Uterine smooth muscle cell (primary cell): ENCODE measurements at places on chromosomes 2 and 18. TPM values are rescaled to one million over a fixed set of nuclear protein-coding genes. Genes with fewer than 3 reads are reported as not detected.

VSNL1 gene
- 0.77 and 0.87 TPM in 2 replicates for total RNA-seq

ANKRD29 gene
- total RNA-seq: 2.3 and 6.1 TPM in 2 replicates

CPS1 gene
- total RNA-seq: 12.2 and 21.2 TPM in 2 replicates

NR4A2 gene
- total RNA-seq: 0.11 and 0.25 TPM in 2 replicates

GYPC gene
- 81.0 and 82.4 TPM in 2 replicates for total RNA-seq

SPDYA gene
- total RNA-seq: 1.6 and 1.9 TPM in 2 replicates

BABAM2 gene
- 13.6 and 20.6 TPM in 2 replicates for total RNA-seq

ASPRV1 gene
- total RNA-seq: 0.11 and 0.12 TPM in 2 replicates

IL1F10 gene
- not detected in 2 replicates for total RNA-seq

NETO1 gene
- not detected in 2 replicates for total RNA-seq

GALR1 gene
- total RNA-seq: under 0.01 TPM in 1 of 2 replicates, not detected in the other

FAM117B gene
- 0.55 and 1.9 TPM in 2 replicates for total RNA-seq

GPR39 gene
- 3.1 and 7.6 TPM in 2 replicates for total RNA-seq

ARID5A gene
- 11.0 and 11.8 TPM in 2 replicates for total RNA-seq

EMX1 gene
- total RNA-seq: not detected in 2 replicates

LYG2 gene
- not detected in 2 replicates for total RNA-seq

PSMA8 gene
- total RNA-seq: not detected in 2 replicates
